ENCODE measurements at places on chromosomes 13 and 19.

- no peak for DNase-seq
These were observed 48.4 kb upstream of the MEDAG start for GRCh38 chr13:30857636-30858035.

GRCh38 chr19:46892252-46893179 is 31.7 kb downstream of the ARHGAP35 start:
- DNase-seq, result no peak

GRCh38 chr13:69288026-69288425 is 819.6 kb upstream of the ATXN8OS start:
- no peak for DNase-seq

DNA sequence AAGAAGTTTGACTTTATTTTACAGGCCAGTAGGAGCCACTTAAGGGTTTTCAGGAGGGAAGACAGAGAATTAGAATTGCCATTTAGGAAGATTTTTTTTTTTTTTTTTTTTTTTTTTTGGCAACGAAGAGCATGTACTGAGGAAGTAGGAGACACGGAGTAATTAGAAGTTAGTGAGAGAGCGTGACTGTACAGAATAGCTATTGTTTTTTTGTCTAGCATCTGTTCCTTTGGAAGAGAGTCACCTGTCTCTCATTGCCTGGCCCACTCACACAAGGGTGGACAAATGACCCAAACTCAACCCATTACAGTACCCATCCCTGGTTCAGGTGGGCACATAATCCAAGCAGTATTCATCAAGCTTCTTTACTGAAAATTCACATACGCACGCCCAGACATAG is 166.7 kb downstream of the LACC1 start:
- DNase-seq, result no peak

DNA sequence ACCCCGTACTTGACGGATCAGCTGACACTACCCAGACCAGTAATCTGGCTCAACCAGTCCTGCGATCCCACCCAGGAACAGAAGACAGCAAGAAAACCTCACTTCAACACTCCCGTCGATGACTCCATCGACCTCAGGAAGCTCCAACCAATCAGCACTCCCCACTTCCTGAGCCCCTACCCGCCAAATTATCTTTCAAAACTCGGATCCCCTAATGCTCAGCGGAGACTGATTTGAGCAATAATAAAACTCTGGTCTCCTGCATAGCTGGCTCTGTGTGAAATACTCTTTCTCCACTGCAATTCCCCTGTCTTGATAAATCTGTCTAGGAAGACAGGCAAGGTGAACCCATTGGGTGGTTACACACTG is 1.2 kb downstream of the LSM4 start:
- DNase-seq, result peak; percentile 44

DNA sequence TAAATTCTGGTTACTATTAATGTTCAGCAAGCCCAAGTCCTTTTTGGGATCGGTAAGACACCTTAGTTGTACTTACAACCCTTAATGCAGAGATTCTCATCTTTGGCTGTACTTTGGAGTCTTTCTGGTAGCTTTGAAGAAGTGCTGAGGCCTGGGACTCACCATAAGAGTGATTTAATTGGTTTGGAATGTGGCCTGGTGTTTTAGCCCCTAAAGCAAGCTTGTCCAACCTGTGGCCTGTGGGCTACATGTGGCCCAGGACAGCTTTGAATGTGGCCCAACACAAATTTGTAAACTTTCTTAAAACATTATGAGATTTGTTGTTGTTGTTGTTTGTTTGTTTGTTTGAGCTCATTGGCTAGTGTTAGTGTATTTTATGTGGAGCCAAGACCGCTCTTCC is 215.3 kb downstream of the ZIC5 start:
- DNase-seq, result no peak
